ENCODE measurements at places on chromosomes 7 and 10.

- DNase-seq: no peak
Observed at GRCh38 chr7:132075515-132075914, 500.8 kb downstream of the PLXNA4 start.

DNA sequence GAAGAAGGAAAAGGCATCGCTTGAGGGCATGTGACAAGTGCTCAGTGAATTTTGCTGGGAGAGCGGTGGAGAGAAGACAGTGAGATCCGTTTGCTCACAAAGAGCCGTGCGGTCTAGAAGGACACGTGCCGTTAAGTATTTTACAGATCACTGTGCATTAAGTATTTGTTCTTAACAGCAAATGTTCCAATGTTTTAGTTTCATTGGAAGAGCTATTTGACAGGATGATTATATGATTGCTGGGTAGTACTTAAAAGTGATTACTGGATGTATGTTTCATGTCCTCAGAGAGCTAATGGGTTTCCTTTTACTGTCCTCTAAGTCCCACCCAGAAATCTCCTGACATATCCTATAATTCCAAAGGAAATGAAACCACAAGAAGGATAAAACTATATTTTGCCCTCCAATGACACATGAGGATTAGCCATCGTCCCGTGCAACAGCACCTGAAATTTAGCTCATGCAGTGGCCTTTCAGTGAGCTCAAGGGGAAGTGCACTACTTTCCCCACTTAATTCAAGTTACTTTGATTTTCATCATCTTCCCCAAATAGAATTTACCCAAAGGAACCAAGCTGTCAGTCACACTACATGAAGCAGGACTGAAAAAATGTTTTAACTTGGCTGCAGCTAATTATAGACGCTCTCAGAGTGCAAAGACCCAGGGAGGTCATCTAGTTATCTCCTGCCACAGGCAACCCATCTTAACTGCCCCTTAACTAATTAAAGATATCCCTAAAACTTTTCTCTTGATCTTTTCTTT lies 80.3 kb downstream of the KLF6 start:
- DNase-seq: no peak

DNA sequence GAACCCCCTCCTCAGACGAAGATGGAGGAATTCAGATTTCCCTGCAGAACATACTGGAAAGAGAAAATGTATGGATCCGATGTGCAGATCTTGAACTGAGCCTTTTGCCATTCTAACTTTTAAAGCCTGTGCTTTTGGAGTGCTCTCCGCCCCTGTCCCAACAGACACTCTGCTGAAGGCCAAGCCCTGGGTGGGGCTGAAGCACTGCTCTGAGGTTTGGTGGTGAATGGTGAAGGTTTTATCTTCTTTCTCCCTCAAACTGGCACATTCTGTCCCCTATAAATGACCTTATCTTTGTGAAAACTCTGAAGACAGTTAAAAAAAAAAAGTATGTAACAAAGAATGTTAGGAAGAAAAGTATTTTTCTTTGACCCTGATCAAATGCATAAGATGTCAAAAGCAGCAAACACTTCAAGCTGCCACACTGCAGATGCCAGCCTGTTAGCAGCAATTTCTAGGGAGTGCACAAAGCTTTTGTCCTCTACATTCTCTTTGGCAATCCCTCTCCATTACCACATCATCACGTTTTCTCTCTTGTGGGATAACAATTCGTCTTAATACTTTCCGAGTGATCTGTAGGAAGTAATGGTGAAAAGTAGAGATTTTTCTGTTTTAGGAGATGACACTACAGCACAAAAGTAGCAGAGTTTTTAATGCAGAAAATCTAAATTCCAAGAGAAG lies 137.3 kb upstream of the CCDC6 start:
- DNase-seq: no peak

- no peak for DNase-seq
Observed at GRCh38 chr10:124589491-124590041, 127.9 kb downstream of the LHPP start.

DNA sequence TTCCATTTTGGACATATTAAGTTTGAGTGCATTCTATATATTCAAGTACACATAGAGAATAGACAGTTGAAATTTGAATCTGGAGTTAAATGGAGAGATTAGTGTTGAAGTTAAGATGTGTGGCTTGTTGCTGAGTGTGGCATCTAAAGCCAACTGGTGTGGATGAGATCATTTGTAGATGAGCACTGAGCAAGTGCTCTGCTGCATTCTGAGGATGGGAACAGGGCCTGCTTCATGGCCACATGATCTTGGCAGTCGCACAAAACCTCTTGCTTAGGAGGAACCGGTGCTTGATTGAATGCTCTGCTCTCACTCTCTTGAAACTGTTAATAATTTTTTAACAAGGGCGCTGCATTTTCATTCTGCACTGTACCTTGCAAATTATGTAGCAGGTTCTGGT lies 62.0 kb downstream of the EPDR1 start:
- DNase-seq: no peak

DNA sequence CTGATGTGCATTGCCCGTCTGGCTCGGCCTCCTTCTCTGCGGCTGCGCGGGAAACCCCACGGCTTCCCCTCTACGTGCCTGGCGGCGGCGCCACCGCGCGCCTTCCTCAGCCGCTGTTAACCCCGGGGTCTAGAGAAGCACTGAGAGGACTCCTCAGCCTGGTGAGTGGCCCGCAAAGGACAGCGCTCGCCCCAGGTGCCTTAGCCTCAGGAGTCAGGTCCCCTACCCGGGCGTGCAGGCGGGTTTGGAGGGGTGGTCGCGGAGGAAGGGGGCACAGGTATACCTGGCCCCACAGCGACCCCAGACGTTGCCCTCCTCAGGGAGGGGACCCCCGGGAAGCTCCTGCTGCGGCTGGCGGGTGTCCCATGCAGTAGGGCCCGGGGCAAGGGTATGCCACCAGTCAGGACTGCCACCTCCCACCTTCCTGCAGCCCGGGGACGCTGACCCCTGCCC lies 51.0 kb downstream of the ARL5B start:
- DNase-seq: no peak

DNA sequence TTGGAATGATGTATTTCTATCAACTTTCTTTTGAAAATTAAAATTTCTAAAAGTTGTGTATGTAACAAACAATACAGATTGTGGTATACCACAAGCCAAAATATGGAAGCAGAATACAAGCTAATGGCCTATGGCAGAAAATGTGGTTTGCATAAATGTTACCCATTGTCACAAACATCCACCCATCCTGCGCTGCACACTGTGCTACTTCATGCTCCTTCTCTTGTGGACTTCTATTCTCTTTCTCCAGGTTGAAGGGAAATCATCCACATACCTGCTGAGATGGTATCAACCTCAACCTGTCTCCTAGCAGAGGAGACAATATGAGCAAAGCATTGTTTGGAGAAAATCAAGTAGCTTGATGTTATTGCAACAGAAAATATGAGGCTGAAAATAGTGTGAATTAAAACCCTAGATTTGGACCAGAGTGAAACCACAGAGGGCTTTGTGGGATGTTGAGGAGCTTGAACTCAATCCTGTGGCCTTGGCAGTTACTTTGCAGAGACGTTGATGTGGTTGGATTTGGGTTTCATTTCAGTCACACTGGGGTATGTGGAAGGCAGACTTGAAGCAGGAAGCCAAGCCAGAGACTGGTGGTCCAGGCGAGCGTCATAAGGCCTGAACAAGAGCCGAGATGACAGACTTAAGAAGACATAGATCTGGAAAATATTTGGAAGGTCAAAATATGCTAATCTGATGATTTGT lies 63.8 kb downstream of the ICA1 start:
- DNase-seq: no peak

- DNase-seq: no peak
Observed at GRCh38 chr10:88048312-88048711, 184.9 kb downstream of the PTEN start.

DNA sequence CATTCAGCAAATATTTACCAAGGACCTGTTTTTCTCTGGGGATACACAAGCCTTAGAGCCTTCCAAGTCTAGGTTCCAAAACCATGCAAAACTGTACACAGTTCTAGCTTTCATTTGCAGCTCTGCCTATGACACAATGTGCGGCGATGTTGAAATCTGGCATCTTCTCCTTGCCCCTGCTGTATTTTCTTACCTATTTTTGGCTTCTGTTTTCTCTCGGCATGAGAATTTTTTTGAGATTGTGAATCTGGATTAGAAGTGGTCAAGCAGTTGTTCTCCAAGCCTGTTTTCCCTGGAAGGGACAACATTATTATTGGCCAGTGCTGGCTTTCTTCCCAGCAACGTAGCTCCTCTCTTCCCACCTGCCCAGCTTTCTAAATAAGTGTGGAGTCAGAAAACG lies 176.3 kb downstream of the CREB5 start:
- no peak for DNase-seq

DNA sequence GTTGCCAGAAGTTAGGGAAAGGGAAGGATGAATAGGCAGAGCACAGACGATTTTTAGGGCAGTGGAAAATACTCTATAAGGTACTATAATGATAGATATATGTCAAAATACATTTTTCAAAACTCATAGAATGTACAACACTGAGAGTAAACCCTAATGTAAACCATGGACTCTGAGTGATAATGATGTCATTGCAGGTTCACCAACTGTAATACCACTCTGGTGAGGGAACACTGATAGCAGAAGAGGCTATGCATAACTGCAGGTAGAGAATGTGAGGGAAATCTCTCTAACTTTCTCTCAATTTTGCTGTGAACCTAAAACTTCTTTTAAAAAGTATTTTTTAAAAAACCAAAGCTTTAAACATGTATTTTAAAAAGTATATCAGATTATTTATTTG lies 22.1 kb downstream of the POT1 start:
- DNase-seq: no peak

GRCh38 chr7:83921271-83921940 lies 272.5 kb upstream of the SEMA3E start:
- no peak for DNase-seq

DNA sequence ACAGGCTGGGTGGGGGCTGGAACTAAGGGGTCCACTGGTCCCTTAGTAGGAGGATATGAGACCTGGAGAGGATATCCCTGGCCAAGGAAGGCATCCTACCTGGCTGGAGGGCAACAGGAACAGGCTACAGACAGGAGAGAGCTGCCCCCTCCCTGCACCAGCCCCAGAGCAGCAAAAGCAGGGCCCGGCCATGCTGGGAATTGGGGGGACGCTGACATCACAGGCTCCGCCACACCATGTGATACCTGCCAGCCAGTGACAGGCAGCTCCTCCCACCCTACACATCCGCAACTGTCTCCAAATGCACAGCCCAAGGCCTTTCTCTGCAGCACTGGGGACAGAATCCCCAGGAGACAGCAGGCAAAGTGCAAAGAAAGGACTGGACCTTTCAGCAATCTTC lies 100.0 kb downstream of the EBF3 start:
- no peak for DNase-seq

DNA sequence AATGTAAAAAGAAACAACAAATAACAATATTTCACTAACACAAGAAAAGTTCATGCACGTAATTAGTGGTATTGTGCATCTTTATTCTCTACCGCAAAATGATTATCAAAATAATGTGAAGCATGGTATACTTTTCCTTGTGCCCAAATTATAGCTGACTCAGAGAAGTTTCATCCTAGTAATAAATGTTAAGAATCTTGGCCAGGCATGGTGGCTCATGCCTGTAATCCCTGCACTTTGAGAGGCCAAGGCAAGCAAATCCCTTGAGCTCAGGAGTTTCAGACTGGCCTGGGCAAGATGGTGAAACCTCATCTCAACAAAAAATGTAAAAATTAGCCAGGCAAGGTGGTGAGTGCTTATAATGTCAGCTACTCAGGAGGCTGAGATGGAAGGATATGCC lies 105.0 kb downstream of the KMT2C start:
- DNase-seq: no peak

DNA sequence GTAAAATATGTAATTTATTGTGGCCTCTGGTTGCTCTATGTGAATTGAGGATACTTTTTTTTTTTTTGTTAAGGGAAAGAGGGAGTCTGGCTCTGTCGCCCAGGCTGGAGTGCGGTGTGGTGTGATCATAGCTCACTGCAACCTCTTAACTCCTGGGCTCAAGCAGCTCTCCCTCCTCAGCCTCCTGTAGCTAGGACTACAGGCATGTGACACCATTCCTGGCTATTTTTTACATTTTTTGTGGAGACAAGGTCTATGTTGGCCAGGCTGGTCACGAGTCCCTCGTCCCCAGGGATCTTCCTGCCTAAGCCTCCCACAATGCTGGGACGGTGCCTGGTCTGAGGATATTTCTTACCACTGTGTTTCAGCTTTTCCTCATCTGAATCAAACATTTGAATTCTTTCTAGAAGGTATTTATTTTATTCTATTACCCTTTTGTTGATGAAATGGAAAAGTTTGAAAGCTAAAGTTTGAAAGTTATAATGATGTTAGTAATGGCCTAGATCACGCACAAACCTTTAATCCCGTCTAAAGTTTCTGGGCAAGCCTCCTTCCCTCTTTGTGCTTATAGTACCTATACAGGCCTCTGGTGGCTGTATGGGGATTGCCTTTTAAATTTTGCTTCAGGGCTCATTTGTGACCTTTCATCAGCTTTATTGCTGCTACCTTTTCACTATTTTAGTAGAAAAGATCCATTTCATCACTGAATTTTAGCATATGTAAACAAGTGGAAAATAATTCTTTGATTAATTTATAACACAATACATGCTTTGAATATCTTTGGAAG lies 2.0 kb downstream of the IFRD1 start:
- DNase-seq: no peak

GRCh38 chr10:15571575-15571974 lies 148.1 kb downstream of the ITGA8 start:
- DNase-seq: no peak

- no peak for DNase-seq
Observed at GRCh38 chr10:375815-376505, 240.7 kb downstream of the ZMYND11 start.

GRCh38 chr7:30660331-30661255 lies 21.7 kb downstream of the CRHR2 start:
- DNase-seq: no peak

- DNase-seq: no peak
Observed at GRCh38 chr7:72925546-72926120, 738 bp downstream of the POM121 start.

DNA sequence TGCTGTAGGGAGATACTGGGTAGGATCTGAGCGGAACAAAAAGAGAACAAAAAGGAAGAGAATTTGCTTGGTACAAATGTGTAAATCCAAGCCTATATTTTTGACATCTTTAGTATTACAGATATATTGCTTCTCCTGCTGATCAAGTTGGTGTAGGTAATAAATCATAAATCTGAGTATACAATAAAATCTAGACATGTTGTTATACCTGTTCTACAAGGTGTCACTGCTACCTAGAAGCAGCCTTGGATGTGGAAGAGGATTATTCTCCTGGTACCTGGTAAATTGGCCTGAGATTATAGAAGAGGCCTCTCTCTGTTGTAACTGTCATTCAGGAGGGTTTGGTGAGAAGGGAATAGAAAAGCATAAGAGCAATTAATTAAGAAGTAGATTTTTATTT lies 89.9 kb upstream of the LSM8 start:
- DNase-seq: no peak

Data from HTR-8/SVneo (cell line).